ENCODE measurements at places on chromosomes 5 and 9.

DNA sequence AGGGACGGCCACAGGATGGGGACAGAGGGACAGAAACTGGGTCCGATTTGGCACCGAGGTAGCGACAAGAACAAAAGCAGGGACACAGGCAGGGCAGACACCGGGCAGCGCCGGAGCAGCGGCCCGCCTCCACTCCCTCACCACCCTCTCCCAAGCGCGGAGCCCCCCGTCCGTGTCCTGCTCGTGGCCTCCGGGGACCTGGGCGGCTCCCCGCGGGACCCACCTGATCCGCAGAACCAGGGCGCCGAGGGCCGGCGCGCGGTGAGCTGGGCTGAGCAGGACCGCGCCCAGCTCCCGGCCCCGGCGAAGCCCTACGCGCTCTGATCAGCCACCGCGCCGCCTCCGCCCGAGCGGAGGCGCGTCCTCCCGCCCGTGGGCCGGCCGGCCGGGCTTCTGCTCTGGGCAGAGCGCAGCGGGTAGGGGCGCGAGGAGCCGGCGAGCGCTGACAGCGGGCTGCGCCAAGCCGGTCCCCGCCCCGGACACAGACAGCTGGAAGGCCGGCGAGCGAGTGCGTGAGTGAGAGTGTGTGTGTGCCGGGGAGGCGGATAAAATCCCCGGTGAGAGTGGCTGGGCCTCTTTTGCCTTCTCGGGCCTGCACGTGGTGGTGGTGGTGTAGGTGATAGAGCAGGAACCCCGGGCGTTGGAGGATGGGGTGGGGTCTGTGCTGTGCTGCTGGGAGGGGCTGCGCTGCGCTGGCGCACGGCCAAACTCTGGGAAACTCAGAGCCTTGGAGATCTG is at the start of gene GGTA1:
Gene GGTA1, minus strand, starts transcription at position 418 of the 738 bp plus-strand sequence. CDS start 31,922 bp downstream, outside the sequence.
- peak; percentile 69 for DNase-seq

DNA sequence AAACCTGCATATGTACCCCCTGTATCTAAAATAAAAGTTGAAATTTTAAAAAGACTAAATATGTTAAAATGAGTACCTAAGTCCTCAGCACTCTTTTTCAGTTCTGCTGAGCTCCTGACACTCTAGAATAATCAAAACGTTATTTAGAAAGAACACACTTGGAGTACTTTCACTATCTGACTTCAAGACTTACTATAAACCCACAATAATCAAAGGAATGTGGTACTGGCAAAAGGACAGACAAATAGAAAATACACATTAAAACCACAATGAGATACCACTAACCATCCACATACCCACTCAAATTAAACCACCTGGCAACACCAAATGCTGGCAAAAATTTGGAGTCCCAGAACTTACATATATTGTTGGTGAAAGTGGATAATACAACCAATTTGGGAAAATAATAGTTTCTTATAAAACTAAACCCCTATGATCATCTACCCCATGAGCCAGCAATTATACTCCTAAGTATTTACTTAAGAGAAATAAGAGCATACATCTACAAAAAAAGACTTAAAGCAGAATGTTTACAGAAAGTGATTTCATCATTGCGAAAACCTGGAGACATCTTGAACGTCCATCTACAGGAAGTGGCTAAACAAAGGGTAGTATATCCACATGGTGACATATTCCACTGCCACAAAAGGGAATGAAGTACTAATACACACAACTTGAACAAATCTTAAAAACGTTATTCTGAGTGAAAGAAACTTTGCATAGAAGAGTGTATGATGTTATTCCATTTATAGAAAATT is 12.8 kb upstream of the PRSS3 start:
- peak; percentile 44 for DNase-seq

- no peak for DNase-seq
Measured at GRCh38 chr5:76175821-76176403, 92.7 kb downstream of the SV2C start.

DNA sequence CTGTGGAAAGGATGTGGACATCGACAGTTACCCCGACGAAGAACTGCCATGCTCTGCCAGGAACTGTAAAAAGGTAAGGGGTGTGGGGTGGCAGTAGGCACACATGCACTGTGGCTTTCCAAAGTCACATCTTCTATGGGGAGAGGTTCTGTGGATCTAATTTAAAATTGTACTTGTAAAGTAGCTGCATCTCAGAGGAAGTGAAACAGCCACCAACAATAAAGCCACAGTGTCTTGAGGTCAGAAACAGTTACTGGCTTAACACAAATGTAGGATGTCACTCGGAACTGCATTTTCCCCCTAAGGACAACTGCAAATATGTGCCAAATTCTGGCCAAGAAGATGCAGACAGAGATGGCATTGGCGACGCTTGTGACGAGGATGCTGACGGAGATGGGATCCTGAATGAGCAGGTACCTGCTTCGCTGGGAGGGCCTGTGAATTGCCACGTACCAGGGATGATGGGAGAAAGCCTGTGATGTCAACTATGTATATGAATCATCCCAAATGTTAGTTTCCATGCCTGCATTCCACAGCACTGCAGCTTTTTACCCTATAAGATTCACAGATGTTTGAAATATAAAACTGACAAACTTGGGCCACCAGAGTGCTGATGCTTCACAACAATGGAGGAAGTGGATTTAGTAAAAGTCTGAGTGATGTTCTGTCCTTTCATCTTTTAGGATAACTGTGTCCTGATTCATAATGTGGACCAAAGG is 35.3 kb downstream of the THBS4 start:
- DNase-seq, result peak; percentile 10

DNA sequence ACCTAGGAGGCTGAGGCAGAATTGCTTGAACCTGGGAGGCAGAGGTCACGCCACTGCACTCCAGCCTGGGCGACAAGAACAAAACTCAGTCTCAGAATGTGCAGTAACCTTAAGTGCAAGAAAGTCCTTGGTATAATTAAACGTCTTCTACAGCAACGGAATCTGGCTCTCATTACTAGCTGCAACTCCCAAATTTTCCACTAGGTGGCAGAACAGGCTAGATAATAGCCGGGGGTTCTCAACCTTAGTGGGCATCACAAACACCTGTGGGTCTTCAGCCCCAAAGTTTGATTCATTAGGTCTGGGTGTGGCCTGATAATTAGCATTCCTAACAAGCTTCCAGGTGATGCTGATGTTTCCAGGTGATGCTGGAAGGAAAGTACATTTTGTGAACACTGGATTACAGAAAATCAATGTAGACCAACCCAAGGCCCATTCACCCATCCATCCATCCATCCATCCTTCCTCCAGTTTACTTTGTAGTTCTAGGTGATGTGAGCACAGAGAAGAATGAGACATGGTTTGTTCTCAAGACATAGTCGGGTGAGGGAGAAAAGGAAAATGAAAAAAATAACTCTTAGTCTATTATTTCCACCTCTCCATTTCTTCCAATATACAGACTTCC is 37.3 kb downstream of the FBXW2 start:
- peak; percentile 45 for DNase-seq

- no peak for DNase-seq
Measured at GRCh38 chr9:336039-336438, 121.4 kb downstream of the DOCK8 start.

- no peak for DNase-seq
Measured at GRCh38 chr5:169667896-169668674, 31.0 kb downstream of the DOCK2 start.

- DNase-seq, result peak; percentile 89
Measured at GRCh38 chr9:36728651-36729520, 156.2 kb downstream of the MELK start.

DNA sequence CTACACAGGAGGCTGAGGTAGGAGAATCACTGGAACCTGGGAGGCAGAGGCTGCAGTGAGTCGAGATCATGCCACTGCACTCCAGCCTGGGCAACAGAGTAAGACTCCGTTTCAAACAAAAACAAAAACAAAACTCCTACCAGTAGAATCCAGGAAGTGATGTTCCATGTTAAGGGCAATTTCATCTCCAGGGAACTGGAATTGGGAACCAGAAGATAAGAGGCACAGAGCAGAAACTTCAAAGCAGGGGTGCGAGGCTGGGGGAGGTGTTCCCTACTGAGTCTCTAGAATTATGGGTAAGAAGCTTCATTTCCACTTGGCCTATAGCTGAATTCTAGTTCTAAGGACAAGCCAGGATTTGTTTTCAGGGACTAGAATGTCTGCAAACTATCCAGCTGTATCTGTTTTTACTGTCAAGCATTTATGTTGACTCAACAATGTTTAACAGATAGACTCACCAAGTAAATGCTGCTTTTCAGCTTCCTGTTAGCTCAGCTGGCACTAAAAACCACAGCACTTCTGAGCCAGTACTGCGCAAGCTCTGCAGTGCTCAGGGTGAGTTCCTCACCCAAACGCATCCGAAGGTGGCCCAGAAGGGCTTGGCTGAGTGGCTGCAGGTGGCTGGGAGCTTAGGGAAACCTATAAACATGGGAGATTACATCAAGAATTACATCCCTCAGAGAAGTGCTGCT is 320.1 kb downstream of the MTRR start:
- no peak for DNase-seq

DNA sequence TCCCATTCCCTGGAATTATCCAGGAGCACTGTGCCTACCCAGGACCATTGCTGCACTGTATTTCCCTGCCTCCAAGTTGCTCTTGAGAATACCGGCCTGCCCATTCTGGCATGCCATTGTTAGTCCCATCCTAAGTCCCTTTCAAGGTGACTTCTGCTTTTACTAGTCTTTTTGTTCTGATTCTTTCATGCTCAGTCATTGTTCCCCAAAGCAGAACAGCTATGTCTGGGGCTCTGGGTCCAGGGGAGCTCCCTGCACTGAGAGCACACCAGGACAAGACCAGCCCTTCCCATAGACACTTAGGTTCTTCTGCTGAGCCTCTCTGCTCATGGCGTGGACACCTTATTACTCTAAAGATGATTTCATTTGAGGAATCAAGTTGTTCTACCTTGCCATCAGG is 388.9 kb upstream of the KLF4 start:
- peak; percentile 25 for DNase-seq

DNA sequence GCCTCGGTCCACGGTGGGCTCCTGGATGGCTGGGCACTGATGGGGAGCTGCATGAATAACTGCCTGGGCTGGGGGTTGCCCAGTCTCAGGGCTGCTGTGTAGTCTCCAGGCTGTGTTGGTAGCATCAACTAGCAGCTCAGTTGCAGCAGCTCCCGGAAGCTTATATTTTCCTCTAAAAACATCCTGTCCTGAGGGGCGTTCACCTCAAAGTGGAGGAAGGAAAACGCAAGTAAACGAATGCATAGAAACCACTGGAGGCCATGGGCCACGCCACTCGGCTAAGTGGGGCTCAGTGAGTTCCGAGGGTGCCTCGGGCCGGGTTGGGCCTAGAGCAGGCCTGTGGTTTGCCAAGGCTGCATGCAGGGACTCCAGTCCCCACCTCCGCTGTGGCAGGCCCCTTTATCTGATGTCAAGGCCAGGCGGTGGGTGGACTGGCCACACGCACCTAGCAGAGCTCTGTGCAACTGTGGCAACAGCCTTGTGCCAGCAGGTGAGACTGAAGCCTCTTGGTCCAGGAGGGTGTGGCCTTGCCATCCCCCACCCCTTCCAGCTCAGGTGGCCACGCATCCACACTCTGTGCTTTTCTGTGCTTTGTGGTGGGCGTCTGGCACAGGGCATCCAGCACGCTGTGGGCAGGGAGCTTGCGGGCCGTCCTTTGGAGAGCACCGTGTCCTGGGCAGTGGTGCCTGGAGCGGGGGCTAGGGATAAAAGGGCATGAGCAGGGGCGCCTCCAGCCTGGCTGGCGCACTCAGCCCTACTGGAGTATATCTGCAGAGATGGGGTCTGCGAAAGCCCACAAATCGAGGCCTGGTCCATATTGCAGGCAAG is 15.1 kb downstream of the TCF7 start:
- no peak for DNase-seq

- DNase-seq, result no peak
Measured at GRCh38 chr9:132557159-132557558, 25.2 kb upstream of the BARHL1 start.

- DNase-seq, result no peak
Measured at GRCh38 chr9:16514131-16514530, 356.3 kb downstream of the BNC2 start.

GRCh38 chr5:176606032-176606431 is 3.9 kb downstream of the GPRIN1 start:
- no peak for DNase-seq

DNA sequence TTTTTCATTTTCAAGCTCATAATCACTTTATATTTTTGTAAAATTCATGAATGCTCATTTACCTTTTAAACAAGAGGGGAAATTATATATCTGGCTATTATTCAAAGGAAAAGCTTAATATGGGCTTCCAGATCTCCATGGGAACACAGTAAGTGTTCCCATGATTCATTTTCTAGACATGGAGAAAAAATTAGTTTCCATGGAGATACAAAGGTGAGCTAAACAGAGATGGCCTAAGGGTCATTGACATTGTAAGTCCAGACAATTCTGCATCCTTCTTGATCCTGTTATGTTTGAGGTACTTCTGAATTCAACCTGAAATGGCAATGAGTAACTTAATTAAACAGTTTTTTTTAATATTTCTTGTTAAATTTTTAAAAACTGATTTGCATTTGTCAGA is 341.4 kb upstream of the PRR16 start:
- DNase-seq, result no peak

DNA sequence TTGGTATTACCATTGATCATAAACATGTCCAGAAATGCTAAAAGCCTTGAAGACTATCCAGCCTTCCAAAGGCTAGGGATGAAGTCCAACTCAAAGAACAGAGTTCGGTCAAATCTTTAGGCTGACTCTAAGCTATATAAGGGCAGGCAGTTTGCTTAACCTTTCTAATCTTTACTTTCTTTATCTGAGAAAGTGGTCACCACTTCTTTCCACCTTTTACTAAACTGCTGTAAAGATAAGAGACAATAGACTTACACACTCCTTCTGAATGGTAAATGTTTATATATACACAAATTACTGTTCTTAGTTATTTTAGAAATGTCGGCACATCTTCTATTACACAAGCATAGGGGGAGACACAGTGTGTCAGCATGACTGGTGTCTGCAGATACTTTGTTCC is 100.4 kb downstream of the NREP start:
- peak; percentile 9 for DNase-seq

GRCh38 chr9:81636255-81636599 is 53.1 kb downstream of the TLE1 start:
- no peak for DNase-seq

DNA sequence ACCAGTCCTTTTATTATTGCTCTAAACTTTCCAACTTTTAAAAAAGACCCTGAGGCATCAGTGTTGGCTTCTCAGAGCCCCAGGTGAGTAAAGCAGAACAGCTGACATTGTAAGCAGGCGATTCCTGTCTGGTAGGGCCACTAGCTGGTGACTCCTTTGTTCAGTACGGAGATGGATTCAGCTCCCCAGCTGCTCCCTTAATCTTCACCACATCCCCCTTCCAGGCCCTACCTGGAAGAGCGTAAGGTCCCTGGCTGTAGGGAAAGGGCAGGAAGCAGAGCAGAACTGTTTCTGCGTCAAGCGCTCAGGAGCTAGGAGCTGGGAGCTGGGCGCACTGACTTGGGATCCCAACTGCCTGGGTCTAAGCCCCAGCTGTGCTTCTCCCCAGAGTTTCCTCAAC is 203.7 kb upstream of the TAS2R1 start:
- no peak for DNase-seq

GRCh38 chr9:24413651-24414050 is 132.0 kb downstream of the IZUMO3 start:
- no peak for DNase-seq
